A549 treated with Mapracorat at 1 μM for 4 hours (cell line): ENCODE measurements at places on chromosomes 12 and 14. TPM values are rescaled to one million over a fixed set of nuclear protein-coding genes. Genes with fewer than 3 reads are reported as not detected.

MIPOL1 gene
- 2.1 to 3.0 TPM (median 2.6 TPM) in 5 replicates for total RNA-seq

SLCO1A2 gene
- total RNA-seq = 0.13 TPM in 1 of 5 replicates, not detected in the others

RNF212B gene
- not detected in 5 replicates for total RNA-seq

KRT86 gene
- 23.1 to 49.2 TPM (median 47.0 TPM) in 5 replicates for total RNA-seq

PPM1A gene
- 34.8 to 41.2 TPM (median 39.5 TPM) in 5 replicates for total RNA-seq

APOF gene
- total RNA-seq = not detected in 5 replicates

CLEC4D gene
- not detected in 5 replicates for total RNA-seq

TBC1D30 gene
- total RNA-seq = 1.0 to 1.9 TPM (median 1.4 TPM) in 5 replicates
